SJSA1 (cell line): ENCODE measurements at places on chromosomes 3 and 15.

GRCh38 chr15:34514251-34514670 lies 69.2 kb downstream of the GOLGA8B start:
- H3K4me1 ChIP-seq = peaks cover 4% of the 10 kb centered on the region; the same call in 1 of the 2 replicates
- peak overlapping the region; percentile 52 for H3K4me3 ChIP-seq
- H3K36me3 ChIP-seq = no peaks in the 10 kb centered on the region
- peak overlapping the region; percentile 17; the same call in 1 of the 2 replicates for H3K27ac ChIP-seq

DNA sequence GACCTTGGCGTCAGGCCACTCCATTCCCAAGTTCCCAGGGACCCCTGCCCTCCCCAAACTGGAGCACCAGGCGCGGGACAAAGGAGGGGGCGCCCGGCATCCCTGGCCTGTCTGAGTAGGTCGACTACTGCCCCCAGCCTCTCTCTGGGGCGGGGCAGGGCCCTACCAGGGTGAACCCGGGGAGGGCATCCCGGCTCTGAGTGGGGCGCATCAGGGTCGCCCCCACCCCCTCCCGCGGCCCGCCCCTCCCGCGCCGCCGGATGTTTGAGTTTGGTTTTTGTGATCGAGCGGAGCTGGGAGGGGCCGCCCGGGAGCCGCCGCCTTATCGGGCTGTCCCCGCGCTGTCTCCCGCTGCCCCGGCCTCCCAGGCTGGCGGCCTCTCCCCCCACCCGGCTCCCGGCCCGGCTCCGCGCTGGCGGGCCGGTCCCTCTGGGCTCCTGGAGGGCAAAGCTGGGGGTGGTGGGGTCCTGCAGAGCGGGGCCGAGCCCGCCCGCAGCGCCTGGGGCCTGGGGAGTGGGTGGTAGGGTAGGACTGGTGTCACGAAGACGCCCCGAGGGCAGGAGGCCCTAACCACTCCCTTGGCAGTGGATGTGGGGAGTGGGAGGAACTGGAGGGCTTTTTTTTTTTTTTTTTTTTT lies 47.2 kb upstream of the SMAD6 start:
- no peaks in the 10 kb centered on the region for H3K36me3 ChIP-seq
- H3K4me3 ChIP-seq = no peak overlapping the region
- H3K4me1 ChIP-seq = peaks cover 22% of the 10 kb centered on the region
- H3K27me3 ChIP-seq = no peaks in the 10 kb centered on the region
- no peak for DNase-seq

GRCh38 chr15:69134791-69135190 lies 25.6 kb upstream of the GLCE start:
- H3K4me1 ChIP-seq = no peaks in the 10 kb centered on the region
- H3K27ac ChIP-seq = no peak overlapping the region
- no peaks in the 10 kb centered on the region; the same call in 1 of the 2 replicates for H3K27me3 ChIP-seq

DNA sequence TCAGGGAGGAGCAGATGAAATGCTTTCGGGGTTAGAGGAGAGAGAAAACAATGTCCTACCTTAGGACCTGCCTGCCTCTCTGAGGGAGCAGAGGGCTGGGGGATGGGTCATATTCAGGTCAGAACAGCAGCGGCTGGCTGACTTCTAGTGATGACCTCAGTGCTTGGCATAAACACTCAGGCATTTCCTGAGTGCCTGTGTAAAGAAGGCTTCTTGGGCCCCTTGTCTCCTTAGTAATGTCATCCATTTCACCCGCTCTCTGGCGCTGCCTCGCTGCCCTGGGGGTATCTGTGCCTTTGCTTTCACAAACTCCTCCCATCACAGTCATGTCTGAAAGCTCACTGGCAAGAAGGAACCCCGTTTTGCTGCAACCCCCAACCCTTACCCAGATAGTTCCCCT lies 82.9 kb upstream of the GSK3B start:
- H3K27ac ChIP-seq = peak overlapping the region; percentile 87
- no peaks in the 10 kb centered on the region for H3K27me3 ChIP-seq
- no peaks in the 10 kb centered on the region for H3K36me3 ChIP-seq
- DNase-seq = peak; percentile 86

DNA sequence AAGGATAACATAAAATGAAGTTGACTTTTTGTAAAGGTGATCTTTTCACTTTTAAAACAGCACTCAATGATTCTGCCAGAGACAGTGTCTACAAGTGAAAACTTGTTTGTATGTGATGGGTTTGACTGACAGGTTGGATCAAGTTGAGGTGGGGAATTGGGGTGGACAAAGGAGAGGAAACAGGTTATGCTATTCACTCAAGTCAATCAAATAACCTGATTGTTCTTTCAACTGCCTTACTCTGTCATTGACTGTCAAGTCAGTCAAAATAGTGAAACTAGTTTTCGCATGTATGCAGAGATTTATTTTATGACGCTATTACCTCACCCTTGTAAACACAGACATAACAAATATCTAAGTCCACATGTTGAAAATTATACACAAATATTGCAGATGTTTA lies 187.7 kb downstream of the ROBO2 start:
- no peaks in the 10 kb centered on the region for H3K27me3 ChIP-seq
- no peak overlapping the region for H3K4me3 ChIP-seq
- no peaks in the 10 kb centered on the region for H3K36me3 ChIP-seq
- no peak overlapping the region for H3K27ac ChIP-seq

DNA sequence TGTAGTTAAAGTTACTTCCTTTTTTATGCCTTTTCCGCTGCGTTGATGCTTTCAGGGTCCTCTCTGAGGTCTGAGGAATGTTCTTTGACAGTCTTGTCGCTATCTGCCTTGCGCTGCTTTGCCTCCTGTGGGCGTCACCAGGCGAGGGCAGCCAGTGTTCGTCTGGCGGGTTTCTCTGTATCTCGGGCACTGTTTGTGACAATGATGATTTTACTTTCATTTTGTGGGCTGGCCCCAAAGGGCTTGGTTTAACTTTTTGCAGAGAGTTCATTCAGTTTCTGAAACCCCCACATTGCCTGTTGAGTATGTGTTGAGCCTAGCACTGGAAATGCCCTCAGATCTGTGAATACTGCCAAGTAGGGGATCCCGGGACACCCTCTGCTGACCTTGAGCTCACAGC lies 24.6 kb upstream of the SACM1L start:
- no peak overlapping the region for H3K27ac ChIP-seq
- peaks cover 40% of the 10 kb centered on the region for H3K4me1 ChIP-seq

DNA sequence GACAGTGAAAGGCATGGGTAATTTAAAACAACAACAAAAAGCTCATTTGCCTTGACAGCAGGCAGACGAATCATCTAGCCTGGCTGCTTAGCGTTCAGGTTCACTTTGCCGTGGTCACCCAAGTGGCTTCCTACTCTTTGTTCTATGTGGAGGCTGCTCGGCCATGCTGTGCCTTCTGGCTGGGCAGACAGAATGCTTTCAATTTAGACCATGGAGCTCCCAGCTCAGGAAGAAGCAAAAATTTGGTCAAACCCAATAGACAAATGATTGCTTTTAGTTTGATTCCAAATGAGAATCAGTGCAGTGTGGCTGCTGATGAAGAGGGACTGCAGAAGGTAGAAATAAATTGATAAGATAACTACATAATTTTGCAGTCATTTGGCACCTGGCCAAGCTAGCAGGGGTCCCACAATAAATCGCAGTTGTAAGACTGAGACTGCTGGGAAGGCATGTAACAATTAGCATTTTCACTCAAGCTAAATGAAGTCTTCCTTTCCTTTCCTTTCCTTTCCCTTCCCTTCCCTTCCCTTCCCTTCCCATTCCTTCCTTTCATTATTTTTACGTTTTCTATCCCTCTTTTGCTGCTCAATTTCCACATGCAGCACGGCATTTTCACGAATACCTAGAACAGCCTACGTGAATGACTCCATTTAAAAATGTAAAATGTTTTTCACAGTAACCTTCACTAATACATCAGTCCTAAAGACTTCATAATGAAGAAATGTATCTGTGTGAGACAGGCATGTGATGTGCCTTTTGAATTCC lies 360.4 kb upstream of the TGFBR2 start:
- H3K36me3 ChIP-seq = no peaks in the 10 kb centered on the region
- H3K4me3 ChIP-seq = no peak overlapping the region
- no peak overlapping the region for H3K27ac ChIP-seq

GRCh38 chr3:153095441-153095840 lies 66.6 kb upstream of the RAP2B start:
- no peak overlapping the region for H3K4me3 ChIP-seq
- no peak overlapping the region for H3K27ac ChIP-seq
- DNase-seq = no peak
- H3K36me3 ChIP-seq = no peaks in the 10 kb centered on the region
